ENCODE measurements at places on chromosomes 2 and 18.

GRCh38 chr18:45608400-45608799 is 6.9 kb upstream of the SLC14A2 start:
- no peak for DNase-seq

- DNase-seq: no peak
These were observed 858.7 kb upstream of the ACVR2A start for GRCh38 chr2:146986161-146986560.

GRCh38 chr18:23114911-23115310 is 20.4 kb upstream of the CABLES1 start:
- DNase-seq: no peak

GRCh38 chr18:49910986-49911385 is 97.7 kb upstream of the ACAA2 start:
- no peak for DNase-seq

DNA sequence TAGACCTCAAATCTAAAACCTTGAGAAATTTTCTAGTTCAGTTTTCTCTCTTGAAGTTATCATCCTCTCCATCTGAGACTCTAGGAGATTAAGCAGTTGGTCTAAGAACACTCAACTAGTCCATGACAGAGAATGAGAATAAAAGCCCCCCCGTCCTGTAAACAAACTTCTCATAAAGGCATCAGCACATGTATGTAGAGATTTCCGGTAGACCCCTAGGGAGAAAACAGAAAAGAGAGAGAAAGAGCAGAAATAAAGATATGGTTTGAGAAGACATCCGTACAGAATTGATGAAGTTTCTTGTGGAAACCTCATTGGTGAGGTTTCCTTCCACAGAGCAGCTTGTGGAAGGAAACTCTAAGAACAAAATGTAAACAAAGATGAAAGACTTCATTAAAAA is 3.2 kb upstream of the GPR155 start:
- DNase-seq: no peak

- no peak for DNase-seq
These were observed 58.2 kb downstream of the TDRD15 start for GRCh38 chr2:21181957-21182356.

DNA sequence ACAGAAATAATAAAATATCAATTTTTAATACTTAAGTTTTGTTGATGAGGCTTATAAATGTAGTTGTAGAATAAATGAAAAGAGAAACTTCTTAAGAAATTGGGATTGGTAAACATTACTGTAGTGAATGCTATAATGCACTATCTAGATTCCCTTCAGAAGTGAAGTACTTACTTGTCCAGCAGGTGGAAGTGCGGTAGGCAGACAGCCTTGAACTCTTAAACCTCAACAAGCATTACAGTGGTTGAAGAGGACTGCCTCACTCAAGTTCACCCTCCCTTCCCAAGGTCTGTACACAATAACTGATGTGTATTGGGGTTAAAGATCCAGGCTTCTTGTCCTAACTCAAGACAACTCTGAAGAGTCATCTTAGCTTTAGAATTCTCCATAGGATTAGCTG is 931.0 kb upstream of the LRRTM1 start:
- no peak for DNase-seq

GRCh38 chr2:107588181-107588580 is 238.5 kb upstream of the RGPD4 start:
- DNase-seq: no peak

- DNase-seq: no peak
These were observed 15.0 kb downstream of the ELAC1 start for GRCh38 chr18:50982802-50983179.

DNA sequence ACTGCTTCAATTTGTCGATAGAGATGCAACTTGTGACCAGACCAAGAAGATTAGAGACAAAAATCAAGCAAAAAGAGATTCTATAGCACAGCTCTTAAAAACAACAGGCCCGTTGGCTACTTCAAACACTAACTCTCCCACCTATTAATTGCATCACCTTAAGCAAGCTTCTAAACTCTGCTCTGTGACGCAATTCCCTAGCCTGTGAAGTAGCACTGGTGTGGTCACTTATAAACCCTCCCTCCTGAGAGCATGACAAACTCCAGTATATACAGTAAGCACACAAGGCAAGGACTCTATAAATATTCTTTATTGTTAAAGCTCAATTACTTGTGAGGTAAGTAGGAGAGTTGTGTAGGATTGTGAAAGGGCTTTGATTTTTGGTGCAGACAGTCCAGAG is 72.3 kb downstream of the CMPK2 start:
- DNase-seq: no peak

GRCh38 chr2:32485399-32485798 is 128.6 kb downstream of the BIRC6 start:
- DNase-seq: no peak

DNA sequence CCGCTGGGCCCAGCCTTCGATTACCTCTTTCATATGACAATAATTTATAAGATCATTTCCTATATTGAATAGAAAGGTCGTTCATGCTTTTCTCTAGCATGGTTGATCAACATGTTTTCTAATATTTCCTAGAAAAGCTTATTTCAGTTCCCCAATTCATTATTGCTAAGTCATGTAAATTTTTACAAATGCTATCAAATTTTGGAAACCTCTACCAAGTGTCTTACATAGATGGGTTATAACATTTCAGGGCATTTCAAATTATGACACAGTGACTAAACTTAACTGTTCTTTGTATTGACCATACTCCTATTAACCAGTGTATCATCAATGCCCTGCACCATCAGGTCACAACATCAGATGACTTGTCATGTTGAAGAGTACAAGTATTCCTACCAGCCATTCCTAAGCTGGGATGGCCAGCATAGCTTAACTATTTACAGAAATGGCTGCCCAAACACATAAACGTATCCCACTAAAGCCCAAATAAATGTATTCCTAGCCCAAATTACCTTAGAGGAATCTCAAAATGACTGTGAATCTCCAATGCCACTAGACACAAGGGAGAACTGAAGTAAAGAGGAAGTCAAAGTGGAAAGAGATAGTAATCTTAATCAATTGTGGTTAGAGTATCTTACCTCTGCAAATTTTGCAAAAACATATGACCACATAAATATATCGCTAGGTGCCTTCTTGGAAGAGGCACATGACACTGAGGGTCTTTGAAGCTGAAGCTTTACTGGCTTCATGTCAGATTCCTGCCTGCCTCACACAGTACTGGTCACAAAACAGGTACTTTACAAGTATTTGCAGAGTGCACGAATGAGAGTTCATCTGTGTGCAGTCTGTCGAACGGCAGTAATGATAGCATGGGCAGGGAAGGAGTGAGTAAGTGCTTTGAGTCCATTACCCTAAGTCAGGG is 87.3 kb upstream of the TLK1 start:
- peak; percentile 3 for DNase-seq

DNA sequence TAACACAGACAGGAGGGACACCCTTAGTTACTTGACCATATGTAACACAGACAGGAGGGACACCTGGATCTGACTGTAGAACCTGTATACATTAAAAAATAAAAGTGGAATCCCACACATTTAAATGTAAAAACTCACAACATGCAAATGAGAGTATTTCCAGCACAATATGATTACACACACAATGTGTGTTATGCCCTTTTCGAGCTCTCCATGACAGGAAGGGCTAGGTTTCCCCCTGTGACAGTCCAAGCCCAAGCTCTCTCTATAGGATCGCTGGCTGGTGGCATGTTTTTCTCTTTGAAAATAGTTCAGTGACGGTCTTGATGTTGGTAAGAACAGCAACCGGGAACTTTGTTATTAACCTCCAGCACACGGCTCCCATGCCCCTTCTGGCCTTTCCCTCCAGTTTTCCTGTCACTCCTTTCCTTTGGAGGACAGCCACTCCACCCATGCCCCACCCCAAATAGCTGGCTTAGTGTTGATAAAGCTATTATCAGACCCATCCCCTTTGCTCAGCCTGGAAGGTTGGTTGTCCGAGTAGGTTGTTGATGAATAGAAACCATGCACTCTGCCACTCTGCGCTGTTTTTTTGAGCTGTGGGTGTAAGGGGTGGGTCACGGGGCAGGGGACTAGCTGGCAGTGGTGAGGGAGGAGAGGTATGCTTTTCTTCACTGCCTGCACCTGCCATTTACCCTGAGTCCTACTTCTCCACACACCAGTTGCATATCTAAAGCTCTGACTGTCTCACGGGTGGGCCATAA is 2.7 kb downstream of the RASGRP3 start:
- no peak for DNase-seq

DNA sequence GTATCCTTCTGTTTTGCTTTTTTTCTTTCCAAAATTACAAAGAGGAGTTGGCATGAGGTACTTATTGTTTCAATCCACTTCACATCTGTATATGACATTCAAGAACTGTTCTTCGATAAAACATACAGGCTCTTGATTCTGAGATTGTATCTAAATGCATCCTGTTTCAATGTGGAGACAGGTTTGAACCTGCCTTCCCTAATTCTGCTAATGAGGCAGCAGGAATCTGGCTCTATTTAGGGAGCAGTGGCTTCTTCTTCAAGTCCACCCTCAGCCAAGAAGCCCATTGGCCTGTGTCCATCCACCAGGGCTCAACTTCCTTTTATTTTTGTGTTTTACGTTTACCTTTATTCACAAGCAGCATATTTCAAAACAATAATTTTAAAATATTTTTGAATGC is 84.8 kb upstream of the PIK3C3 start:
- no peak for DNase-seq

GRCh38 chr2:89763581-89764485 is 1072.4 kb downstream of the RPIA start:
- no peak for DNase-seq

DNA sequence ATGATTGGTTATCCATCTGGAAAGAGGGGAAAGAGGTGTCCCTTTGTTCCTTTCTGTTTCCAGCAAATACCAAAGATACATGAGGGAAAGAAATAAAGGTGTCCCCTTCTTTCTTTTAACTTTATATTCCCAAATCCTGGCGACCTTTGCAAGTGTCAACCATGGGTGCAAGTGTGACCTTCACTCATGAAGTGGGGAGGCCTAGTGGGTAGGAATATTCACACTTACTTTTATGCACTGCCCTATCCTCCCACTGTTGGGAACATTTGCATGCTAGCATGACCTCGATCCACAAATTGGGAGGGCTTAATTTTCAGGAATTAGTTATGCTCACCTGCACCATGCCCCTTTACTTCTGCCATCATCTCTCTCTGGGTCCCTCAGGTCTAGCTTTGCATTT is 70.2 kb upstream of the ZNF804A start:
- DNase-seq: no peak

GRCh38 chr2:24454294-24454693 is 36.8 kb upstream of the NCOA1 start:
- DNase-seq: no peak

DNA sequence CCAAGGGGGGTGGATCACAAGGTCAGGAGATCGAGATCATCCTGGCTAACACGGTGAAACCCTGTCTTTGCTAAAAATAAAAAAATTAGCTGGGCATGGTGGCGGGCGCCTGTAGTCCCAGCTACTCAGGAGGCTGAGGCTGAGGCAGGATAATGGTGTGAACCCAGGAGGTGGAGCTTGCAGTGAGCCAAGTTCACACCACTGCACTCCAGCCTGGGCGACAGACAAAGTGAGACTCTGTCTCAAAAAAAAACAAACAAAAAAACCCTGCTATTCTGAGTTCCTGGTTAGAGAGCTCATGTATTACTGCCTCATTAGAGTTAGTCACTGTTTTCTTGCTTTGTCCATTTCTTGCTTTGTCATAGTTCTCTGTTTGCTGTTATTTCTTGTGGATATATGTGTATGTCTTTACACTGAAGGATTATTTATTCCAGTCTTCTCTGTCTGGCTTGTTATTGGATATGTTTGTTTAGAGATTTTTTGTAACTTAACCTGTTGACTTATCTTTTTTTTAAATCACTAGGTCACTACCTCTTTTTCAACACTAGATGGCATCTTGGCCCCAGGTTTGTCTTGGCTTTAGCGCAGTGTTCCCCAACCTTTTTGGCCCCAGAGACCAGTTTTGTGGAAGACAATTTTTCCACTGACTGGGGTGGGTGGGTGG is 17.0 kb downstream of the TTLL4 start:
- DNase-seq: no peak

DNA sequence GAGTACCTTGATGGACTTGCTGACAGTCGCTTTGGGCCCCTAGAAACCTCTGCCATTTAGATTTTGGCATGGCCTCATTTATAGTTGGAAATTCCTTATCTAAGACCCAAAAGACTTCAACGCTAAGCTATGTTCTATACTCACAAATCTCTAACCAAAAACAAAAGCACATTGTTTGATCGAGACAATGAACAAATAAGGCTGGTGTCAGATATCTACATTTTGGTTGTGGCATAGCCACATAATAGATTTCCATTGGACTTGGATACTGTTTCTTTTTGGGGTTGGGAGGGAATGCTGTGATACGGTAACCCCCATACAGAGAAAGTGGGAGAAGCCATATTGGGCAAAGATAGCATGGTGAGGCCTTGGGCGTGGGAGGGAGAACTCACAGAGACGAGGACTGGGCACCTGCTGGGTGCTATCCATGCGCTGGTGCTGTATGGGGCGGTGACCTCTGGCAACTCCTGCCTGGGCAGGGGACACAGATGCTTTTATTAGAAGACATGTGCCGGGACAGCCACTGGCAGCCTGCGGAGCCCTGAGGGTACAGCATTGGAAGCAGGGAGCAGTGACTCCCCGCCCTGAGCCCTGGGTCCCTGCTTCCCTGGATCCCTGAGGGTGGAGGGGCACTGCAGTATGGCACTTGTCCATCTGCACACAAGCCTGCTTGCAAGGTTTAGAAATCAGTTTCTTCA is 97.1 kb downstream of the ASAP2 start:
- DNase-seq: no peak

DNA sequence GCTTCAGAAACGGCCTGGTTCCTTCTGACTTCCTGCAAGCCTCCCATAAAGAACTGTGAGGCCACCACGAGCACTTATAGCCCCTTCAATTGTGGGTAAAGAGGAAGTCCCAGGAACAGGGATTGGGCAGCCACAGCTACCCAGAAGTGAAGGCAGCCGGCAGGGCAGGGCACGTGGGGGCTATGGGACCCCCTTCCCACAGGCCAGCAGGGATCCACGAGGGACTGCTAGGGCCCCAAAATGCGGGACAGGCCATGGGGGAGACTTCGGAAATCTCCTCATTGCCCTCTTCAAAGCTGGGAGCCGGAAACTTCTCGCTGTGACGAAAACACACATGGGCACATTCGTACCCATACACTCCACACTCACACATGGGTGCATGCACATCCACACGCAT is 196.1 kb upstream of the SALL3 start:
- no peak for DNase-seq

- DNase-seq: no peak
These were observed 107.9 kb downstream of the PRKCE start for GRCh38 chr2:45759310-45759851.

DNA sequence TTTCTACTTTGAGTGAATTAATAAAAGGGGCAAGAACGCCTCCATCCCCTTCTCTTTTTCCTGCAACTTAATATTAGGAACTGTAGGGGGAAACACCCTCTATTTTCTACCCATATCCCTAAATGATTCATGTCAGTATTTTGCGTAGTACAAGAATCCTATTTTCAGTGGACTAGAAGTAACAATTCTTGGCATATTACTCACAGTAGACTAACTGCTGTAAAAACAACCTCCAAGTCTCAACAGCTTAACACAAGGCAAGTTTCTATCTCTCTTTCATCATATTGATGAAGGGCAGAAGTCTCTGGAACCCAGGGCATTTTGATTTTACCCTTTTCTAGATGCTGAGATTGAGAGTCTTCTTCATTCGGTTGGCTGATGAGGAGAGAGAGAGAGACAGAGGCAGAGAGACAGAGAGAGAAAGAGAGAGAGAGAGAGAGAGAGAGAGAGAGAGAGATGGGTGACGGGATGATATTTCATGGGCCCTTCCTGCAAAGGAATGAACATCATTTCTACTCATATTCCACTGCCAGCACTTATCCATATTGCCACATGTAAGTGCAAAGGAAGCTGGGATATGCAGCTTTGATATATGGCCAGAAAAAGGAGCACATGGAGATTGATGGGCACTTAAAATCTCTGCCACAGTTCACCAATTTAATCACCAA is 481.6 kb downstream of the LPIN1 start:
- no peak for DNase-seq

All from stimulated activated CD4-positive, alpha-beta T cell treated with anti-CD3 and anti-CD28 coated beads, Interleukin-4, amount 100 ng/mL, for 1 hour (primary cell).